SW 1271 (cell line): ENCODE measurements at places on chromosomes 2 and 18.

DNA sequence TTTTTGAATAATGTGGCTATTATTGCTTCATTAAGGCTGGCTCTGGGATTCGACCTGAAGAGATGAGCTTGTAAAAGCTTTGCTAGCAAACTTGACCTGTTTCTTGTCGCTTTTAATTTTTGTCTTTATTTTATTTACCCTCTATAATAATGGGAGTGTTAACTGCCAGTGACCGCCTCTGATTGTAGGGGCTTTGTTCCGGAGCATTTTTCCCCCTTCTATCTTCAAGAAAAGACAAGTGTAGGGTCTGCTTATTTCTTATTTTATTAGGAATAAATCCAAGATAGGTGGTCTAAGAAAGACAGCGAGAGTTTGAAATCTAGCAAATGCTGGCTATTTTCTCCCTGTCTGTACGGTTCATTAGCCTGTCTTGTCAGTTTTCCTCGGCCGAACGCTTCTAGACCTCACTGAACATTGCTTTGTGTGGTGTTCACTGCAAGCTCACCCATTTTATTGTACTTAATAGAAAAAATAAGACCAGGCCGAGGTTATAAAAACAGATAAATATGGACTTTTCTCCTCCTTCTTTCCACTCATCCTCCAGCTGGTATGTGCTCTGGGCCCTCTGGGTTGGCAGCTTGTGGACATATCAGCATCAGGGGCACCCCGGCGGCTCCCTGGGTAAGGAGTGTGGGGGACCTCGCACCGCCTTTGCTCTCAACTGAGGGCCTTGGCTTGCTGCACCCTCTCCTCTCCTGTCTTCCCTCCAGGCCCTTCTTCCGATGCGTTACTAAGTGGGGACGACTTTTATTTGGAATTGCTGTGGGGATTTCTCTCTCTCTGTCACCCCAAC lies 8.5 kb downstream of the MEIS1 start:
- DNase-seq = no peak

DNA sequence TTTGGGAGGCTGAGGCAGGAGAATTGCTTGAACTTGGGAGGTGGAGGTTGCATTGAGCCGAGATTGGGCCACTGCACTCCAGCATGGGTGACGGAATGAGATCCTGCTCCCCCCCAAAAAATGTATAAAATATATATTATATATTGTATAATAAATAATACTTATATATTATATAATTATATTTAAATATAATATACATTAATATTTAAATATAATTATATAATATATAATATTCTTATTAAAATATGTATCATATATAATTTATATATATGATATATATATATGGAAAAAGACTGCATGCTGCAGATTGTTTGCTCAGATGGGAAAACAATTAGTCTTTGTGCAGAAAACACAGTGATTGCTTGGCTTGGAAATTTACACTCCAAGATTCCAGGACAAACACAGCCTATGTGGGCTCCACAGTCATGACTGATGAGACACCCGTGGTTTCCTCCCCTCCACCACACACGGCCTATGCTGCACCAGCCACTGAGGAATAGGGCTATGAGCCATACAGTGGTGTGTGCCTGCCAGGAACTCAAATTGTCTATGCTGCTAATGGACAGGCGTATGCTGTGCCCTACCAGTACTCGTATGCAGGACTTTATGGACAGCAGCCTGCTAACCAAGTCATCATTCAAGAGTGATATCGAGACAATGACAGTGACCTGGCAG lies 30.0 kb downstream of the PMAIP1 start:
- DNase-seq = no peak

GRCh38 chr18:34493566-34494358 lies 216.3 kb upstream of the DTNA start:
- no peak for DNase-seq

DNA sequence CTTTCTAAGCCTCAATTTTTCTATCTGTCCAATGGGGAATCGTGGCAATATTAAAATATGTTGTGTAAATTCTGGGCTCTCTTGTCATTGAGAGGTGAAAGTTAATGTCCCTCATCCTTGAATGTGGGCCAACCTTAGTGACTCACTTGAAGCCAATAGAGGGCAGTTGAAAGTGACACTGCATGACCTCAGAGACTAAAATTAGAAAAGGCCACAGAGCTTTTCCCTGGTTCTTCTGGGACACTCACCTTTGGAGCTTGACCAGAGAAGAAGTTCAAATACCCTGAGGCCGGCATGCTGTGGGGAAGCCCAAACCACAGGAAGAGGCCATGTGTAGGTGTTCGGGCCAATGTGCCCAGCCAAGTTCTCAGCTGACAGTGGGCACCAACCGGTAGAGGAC lies 24.1 kb upstream of the SIX2 start:
- DNase-seq = no peak

GRCh38 chr18:67475673-67476072 lies 40.8 kb downstream of the DSEL start:
- no peak for DNase-seq

- no peak for DNase-seq
Measured at GRCh38 chr2:112787729-112788393, 3.6 kb upstream of the IL1A start.

DNA sequence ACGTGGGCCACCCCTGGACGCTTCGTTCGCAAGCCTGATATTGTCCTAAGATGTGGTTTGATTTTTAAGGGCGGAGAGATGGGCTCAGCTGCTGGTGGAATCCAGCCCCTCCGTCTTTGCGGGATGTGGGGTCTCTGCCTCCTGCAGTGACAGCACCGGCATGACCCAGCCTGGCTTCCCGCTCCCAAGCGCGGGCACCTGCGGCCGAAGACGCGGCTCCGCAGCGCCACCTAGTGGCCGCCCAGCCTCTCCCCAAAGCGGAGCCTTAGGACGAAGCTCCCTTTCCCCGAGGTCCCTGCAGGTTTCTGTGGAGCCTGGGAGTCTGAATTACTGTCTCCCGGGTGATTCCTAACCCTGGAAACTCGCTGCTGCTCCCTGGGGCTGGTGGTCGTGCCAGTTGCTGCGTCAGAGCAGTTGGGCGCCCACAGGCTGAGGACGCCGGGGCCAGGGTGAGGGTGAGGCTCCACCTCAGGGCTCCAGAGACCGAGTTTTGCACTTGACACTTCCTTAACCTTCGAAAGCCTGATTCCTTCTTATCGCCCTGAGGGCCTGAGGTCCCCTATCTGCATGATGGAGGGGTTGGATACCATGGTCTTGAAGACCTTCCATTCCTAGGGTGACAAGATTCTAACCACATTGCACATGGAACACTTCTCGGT lies 137.5 kb downstream of the TPO start:
- no peak for DNase-seq

DNA sequence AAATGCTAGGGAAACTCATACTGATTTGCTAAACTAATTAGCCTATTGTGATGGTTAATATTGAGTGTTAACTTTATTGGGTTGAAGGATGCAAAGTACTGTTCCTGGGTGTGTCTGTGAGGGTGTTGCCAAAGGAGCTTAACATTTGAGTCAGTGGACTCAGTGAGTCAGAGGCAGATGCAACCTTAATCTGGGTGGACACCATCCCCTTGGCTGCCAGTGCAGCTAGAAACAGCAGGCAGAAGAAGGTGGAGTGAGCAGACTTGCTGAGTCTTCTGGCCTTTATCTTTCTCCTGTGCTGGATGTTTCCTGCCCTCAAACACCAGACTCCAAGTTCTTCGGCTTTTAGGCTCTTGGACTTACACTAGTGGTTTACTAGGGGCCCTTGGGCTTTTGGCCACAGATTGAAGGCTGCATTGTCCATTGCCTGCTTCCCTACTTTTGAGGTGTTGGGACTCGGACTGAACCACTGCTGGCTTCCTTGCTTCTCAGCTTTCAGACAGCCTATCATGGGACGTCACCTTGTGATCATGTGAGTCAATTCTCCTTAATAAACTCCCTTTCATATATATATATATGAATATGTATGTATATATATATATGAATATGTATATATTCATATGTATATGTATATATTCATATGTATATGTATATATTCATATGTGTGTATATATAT lies 69.7 kb downstream of the RPRM start:
- DNase-seq = no peak

- DNase-seq = no peak
Measured at GRCh38 chr2:51505533-51505932, 473.6 kb upstream of the NRXN1 start.

- no peak for DNase-seq
Measured at GRCh38 chr2:69789175-69789721, 40.2 kb upstream of the GMCL1 start.

GRCh38 chr2:121838551-121838950 lies 83.1 kb downstream of the TSN start:
- no peak for DNase-seq

DNA sequence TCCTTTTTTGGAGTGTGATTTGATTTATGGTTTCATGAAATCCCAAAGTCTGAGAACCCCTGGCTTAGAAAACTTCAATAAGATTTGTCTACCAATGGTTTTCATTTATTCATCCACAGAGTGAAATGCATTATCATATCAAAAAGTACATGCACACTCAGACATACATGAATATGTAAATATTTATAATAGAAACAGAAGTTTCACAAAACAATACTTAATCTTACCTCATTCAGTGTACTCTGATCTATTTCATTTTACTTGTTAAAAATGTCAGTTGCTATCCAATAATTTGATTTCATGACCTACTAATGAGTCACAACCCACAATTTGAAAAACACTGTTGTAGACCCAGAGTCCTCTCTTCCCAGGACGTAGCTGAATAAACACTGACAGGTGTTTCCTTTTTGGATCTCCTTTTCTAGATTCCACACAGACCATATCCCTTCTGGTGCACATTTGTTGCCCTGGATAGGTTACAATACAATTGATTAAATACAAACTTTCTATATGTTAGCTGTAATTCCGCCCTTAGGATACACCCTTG lies 10.4 kb upstream of the CAVIN2 start:
- peak; percentile 38 for DNase-seq

- DNase-seq = no peak
Measured at GRCh38 chr18:35983147-35983546, 10.7 kb downstream of the RMP24 start.

DNA sequence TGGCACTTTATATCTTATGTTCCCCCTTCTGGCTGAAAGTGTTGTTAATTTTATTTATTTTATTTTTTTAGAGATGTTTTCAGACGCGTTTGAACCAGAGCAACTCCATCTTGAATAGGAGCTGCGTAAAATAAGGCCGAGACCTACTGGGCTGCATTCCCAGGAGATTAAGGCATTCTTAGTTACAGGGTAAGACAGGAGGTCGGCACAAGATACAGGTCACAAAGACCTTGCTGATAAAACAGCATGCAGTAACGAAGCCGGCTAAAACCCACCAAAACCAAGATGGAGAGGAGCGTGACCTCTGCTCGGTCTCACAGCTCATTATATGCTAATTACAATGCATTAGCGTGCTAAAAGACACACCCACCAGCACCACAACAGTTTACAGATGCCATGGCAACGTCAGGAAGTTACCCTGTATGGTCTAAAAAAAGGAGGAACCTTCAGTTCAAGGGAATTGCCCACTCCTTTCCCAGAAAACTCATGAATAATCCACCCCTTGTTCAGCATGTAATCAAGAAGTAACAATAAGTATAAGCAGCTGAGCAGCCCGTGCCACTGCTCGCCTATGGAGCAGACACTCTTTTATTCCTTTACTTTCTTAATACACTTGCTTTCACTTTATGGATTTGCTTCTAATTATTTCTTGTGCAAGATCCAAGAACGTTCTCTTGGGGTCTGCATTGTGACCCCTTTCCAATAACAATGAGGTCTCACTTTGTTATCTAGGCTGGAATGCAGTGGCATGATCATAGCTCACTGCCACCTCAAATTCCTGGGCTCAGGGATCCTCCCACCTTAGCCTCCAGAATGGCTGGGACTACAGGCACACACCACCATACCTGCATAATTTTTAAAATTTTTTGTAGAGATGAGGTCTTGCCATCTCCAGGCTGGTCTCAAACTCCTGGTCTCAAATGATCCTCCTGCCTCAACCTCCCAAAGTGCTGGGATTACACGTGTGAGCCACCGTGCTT lies 55.9 kb downstream of the CACNB4 start:
- DNase-seq = no peak

DNA sequence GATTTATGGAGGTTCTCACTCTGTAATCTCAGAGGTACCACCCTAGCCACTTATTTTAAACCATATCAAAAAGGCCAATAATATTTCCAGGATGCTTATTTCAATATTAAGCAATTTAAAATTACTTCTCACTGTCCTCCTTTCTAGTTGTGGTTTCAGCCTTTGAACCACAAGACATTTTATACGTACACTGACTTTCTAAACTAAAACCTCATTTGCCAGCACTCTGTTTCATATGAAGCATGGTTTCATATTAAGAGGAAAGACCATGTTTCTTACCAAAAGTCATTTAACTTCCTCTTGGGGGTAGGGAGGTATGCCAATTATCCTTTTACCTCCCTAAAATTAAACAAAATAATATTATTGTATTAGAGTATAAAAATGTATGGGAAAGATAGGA lies 399.8 kb downstream of the CDH7 start:
- no peak for DNase-seq

- no peak for DNase-seq
Measured at GRCh38 chr2:17251171-17251570, 267.1 kb downstream of the RAD51AP2 start.

DNA sequence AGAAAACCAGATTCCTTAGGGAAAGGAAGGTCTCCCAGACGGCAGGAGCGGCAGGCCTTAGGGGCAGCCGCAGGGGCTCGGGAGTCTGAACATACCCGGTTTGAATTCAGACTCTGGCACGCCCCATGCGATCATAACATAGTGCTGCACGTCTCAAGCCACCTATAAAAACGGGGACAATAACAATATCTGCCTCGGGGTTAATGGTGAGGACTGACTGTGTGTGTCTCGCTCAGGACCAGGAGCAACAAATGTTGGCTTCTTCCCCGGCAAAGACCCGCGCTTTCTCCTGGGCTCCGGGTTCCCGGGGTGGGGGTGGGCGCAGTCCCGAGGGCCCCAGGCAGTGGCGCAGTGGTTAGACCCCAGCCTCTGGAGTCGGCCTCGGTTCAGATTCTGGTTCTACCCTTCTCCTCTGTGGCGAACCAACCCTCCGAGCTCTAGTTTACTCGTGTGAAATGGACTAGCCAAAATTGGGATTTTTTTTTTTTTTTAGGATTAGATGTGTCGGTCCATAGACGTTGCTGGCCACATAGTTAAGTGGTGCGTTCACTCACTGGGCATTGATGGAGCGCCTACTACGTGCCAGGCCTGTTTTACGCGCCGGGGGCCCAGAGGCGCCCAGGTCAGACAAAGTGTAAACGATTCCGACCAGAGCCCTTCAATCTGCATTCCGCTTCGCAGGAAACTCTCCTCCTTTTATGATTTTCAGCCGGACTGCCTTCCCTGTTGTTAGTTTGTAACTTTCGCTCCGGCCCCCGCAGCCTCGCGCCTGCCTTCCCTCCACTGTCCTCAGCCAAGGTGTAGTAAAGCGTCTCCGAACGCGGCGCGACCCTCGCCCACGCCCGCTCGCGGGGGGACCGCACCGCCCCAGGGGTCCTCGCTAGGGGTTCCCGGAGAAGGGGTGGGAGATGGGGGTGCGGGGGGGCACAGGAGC lies 820 bp upstream of the SH3BP4 start:
- no peak for DNase-seq

- DNase-seq = no peak
Measured at GRCh38 chr2:833180-833579, 117.5 kb upstream of the SNTG2 start.

- DNase-seq = no peak
Measured at GRCh38 chr2:57890464-57890863, 156.1 kb upstream of the VRK2 start.
